ENCODE measurements at places on chromosomes 3 and 15.

DNA sequence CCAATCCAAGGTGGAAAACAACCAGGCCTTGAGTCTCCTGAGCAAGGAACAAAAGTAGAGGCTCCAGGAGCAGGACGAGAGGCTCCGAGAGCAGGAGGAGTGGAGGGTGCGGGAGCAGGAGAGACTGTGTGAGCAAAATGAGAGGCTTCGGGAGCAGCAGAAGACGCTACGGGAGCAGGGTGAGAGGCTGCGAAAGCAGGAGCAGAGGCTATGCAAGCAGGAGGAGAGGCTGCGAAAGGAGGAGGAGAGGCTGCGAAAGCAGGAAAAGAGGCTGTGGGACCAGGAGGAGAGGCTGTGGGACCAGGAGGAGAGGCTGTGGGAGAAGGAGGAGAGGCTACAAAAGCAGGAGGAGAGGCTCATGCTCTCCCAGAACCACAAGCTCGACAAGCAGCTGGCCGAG, 60.3 kb upstream of the UBE2Q2 start:
- no peak for DNase-seq

- DNase-seq = no peak
Measured at GRCh38 chr3:180828001-180828720, 84.3 kb upstream of the FXR1 start.

- no peak for DNase-seq
Measured at GRCh38 chr3:182244222-182244971, 532.7 kb downstream of the SOX2 start.

DNA sequence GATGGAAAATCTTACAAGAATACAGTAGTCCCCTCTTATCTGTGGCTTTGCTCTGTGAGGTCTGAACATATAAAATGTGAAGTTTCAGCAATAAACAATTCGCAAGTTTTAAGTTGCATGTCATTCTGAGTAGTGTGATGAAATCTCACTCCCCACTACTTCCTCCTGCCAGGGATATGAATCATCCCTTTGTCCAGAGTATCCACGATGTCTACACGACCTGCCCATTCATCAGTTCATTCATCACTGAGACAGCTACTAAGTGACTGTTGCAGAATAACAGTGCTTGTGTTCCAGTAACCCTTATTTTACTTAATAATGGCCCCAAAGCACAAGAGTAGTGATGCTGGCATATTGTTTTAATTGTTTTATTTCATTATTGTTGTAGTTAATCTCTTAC, 489.2 kb upstream of the UBE2E2 start:
- DNase-seq = no peak

DNA sequence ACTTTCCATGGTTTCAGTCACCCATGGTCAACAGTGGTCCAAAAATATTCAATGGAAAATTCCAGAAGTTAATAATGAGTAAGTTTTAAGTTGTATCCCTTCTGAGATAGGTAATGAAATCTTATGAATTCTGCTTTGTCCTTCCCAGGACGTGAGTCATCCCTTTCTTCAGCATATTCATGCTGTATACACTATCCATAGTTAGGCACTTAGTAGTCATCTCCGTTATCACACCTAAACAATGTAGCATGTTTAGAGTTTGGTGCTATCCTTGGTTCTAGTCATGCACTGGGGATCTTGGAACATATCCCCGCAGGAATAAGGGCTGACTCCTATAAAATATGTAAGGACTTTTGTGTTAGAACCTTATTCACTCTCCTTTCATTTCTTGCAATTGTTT, 153.2 kb downstream of the UNC13C start:
- DNase-seq = no peak

DNA sequence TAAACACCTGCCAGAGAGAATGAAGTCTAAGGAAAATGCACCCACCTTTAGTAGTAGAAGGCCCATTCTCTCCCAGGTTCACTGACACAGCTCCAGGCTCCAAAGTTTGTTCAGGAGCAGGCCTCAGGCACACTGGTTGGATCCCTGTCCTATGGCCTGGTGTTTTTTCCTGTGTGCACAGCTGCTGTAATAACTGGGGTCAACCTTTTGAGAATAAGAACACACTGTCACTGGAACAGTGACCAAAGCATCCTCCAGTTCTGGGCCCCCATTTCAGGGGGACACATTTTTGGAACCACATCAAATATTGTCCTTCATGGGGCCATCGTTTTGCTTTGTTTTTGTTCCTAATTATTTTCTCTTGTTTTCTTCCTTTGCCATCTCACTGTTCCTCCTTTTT, 95.8 kb downstream of the ARNT2 start:
- DNase-seq = no peak

- DNase-seq = no peak
Measured at GRCh38 chr15:92715758-92716157, 60.2 kb upstream of the FAM174B start.

DNA sequence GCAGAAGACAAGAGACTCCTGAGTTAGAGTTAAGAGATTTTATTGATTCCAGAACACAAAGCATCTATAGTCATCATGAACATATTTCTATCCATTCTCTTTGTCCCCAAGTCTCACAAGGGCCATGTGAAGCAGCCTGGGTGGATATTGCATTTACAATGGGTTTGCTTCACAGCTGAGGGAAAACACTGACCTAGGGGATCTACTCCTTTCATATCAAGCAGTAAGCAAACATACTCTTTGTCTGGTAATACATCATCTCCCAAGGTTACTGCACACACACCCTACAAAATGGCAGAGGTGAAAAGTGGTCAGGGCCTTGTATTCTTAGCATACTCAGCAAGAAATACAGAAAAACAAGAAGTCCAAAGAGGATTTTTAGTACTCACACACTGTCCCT, 267.7 kb upstream of the BCHE start:
- no peak for DNase-seq

DNA sequence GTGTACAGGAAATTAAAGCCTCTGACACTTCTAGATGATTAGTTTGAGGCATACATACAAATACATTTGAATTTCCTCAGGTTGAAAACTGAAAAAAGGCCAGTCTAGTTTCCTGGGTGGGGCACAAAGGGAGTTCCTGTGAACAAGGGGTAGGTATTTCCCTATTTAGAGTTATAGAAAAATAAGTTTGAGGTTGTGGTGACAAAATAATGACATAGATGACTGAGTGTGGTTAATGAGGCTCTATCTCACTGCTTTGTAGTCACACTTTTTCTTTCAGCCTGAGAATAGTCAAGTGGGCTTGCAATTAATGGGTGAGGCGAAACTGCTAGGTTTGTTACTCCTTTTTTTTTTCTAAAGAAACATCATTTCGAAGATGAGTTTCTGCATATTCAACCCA, 4.3 kb downstream of the SLCO3A1 start:
- DNase-seq = peak; percentile 46

DNA sequence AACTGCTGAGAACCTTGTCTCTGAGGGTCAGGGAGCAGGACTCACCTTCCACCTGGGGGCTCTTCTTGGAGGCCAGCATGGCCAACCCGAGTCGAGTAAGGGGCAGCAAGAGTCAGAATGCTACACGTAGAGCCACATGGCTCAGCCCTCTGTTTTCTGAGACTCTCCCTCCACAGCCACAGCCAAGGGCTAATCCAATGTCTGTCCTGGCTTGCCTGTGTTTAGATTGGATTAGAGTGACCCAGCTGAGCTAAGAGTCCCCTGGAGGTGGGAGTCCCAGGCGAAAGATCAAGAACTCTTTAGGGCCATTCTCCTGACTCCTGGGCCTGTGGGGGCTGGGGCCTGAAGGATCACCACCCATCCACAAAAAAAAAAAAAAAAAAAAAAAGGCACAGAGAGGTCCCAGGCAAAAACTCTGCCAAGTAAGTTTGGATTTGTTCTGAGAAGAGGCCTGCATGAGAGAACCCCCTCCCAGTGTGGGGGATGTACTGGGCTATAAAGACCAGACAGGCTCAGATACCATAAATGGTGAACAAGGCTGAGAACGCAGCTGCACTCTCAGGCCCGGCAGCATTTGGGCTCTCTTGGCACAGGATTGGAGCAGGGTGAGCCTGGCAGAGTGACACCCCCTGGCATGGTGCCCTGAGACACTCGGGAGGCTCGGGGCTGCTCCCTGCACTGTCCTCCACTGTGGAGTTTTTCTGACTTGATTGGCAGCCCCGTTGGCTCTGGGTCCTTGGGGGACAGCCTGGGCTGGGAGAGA, 88.0 kb upstream of the OSBPL11 start:
- DNase-seq = no peak

DNA sequence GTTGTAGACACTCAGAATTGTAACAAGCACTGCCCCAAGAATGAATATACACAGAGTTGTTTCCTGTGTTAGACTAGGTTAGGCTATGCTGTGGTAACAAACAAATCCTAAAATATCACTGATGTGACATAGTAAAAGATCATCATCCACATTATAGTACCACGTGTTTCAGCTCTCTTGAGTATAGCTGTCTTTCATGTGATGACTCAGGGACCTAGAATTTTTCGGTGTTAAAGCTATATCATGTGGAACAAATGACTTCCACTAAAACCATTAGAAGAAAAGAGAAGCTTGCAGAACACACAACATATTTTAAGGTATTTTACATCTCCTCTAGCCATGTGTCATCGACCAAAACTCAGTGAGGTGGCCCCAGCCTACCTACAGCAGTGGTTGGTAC, 307.9 kb upstream of the RBMS3 start:
- no peak for DNase-seq

GRCh38 chr15:74830868-74831267, 4.4 kb downstream of the CPLX3 start:
- no peak for DNase-seq

- DNase-seq = no peak
Measured at GRCh38 chr3:44522494-44522933, 32.5 kb upstream of the ZKSCAN7 start.

- DNase-seq = no peak
Measured at GRCh38 chr3:36408146-36408545, 27.8 kb downstream of the STAC start.

DNA sequence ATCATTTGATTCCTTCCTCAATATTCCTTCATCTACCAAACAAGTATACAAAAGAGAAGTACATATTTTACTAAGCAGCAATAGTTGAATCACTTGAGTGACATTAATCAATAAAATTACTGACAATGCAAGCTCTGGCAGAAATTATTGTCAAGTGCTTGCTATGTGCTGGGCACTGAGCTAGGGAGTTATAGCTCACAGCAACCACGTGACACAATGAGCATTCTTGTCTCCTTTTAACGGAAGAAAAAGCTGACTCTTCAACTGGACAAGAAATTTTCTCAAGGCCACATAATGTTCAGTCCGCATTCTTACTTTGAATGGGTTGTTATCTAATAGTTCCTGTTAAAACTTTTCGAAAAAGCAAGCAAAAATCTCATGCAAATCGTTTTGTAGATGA, 500.1 kb downstream of the PYDC2 start:
- DNase-seq = no peak

DNA sequence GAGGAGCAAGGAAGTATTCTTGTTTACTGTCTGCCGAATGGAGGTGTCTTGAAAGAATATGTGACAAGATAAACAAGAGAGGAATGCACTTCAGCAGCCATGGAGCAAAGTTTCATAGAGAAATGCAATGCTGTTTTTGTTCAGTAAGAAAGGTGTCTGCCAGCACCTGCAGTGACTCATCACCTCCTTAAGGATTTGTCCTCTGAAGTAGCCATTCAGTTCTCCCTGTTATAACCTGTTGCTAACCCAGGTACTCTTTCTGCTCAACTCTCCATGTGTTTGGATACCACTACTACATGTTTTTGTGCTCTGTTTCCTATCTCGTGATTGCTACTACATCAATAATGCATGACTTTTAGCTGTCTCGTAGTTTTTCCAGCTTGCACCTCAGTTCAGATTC, 328.9 kb downstream of the CHL1 start:
- no peak for DNase-seq

GRCh38 chr3:46477145-46477544, 12.4 kb upstream of the LTF start:
- DNase-seq = no peak

- DNase-seq = no peak
Measured at GRCh38 chr3:190424108-190424477, 25.6 kb downstream of the TMEM207 start.

- DNase-seq = no peak
Measured at GRCh38 chr3:177041730-177042551, 155.3 kb downstream of the TBL1XR1 start.

DNA sequence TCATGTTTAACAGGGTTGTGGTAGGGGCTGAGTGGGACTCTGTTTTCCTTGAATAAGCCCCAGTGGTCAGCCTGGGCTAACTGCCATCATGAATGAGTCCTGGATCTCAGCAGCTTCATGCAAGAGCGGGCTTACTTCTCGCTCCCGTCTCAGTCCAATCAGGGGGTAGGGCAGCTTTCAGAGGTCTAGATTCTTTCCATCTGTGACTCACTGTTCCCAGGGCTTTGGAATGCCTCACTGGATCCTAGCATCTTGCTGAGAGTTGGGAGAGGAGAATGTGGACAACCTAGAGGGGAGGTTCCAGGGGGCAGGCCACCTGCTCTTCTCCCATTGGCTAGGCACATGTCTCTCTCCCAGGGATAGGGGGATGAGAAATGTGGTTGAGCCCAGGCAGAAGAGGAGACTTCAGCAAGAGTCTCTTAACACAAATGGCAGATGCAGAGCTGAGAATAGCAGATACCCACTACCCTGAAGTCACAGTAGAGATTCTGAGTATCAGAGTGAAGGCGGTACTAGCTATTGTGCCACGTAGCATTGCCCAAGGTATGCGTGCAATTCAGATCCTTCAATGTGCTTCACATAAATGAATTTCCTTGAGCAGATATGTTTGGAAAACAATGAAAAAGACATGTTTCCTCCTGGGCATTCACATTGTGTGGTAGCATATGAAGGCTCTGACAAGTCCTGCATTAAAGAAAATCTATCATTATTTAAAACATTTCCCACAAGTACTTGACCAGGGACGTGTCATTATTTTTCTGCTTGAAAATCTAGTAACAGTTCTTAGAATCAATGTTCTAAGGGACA, 257.7 kb upstream of the PROK2 start:
- DNase-seq = no peak

- DNase-seq = no peak
Measured at GRCh38 chr3:58175437-58176184, 35.2 kb downstream of the DNASE1L3 start.

DNA sequence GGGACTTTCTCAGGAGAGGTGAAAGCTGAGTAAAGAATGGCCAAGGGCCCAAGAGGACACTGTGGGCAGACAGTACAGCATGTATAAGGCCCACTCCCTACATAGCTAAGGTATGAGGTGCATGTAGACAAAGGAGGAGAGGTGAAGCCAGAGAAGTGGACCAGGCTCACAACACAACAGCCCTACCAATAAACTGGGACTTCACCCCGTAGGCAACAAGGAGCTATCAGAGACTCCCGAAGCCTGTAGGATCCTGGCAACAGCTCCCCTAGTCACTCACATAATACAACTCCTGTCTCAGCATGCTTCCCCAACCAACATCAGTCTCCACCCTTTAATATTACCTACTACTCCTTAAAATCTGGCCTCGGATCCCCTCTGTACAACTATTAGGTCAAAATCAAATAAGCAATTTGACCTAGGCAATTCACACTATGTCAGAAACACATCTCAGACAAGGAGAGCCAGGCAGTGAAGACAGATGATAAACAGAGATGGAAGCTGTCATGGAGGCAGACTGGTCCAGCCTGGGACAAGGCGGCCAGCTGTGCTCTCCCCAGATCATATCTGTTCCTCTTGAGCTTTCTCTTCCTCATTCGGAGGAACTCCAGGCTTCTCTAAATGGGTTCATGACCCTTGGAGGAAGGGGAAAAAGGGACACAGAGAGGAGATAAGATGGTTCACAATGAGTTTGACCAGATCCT, 1.4 kb downstream of the XXYLT1 start:
- no peak for DNase-seq

Measured in GM12864 (cell line).